ENCODE measurements at places on chromosomes 7 and 10.

DNA sequence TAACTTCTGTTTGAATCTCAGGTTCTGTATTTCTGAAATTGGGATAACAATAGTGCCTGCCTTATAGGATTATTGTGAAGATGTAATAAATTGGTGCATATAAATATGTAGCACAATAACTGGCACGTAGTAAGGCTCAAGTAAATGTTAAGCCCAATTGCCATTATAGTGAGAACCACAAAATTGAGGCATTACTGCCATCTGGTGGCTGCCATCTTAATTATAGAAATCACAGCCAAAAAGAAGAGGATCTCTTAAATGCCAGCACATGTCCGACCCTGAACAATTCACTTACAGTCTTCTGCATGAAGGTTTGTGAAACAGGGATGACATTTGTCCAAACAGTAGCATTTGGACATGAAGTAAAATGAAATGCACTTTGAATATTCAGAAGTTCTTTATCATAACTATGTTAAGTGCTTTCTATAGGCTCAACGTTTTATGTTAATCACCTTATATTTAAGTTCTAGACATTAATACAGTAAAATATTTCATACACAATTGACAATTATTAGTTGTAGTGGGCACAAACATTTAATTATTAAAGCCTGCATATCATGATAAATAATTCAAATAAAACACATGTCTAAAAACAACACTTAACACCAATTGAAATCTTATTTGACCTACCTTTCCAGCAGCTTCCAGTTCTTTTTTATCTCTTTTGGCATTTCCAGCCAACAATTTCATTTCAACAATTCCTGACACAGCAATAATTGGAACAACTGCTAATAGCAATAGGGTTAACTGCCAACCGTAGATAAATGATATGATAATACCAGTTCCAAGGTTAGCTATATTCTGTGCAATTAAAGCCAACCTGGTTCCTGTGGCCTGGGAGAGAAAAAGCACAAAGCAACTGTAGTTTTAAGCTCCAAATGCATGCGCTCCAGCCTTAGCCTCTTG is 58.5 kb downstream of the ABCB4 start:
- DNase-seq, result peak; percentile 36

- DNase-seq, result no peak
Measured at GRCh38 chr7:95433952-95434556, 774 bp downstream of the PON2 start.

DNA sequence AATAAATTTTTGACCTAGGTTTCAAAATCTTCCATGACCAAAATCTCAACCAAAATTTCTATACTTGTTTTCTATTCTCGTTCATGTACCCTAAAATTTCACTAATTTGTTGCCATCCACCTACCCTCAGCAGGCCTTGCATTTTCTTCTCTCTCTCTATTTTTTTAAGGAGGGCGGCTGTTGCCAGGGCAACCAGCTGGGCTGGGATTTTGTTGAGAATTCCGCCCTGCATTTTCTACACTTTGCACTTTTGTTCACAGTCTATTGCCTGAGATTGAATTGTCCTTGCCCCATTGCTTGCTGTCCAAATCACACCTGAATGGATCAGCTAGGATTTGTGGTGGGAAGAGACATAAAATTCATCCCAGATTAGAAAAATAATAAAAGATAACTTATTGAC is 657.5 kb upstream of the NRP1 start:
- no peak for DNase-seq

DNA sequence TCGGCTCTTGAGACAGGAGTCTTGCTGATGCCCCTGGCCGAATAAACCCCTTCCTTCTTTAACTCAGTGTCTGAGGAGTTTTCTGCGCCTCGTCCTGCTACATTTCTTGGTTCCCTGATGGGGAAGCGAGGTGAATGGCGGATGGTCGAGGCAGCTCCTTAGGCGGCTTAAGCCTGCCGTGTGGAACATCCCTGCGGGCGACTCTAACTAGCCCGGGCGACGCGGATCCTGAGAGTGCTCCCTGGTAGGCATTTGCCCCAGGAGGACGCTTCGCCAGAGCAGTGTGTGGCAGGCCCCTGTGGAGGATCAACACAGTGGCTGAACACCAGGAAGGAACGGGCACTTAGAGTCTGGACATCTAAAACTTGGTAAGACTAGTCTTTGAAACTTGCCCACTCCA is 12.0 kb upstream of the EPHB4 start:
- no peak for DNase-seq

DNA sequence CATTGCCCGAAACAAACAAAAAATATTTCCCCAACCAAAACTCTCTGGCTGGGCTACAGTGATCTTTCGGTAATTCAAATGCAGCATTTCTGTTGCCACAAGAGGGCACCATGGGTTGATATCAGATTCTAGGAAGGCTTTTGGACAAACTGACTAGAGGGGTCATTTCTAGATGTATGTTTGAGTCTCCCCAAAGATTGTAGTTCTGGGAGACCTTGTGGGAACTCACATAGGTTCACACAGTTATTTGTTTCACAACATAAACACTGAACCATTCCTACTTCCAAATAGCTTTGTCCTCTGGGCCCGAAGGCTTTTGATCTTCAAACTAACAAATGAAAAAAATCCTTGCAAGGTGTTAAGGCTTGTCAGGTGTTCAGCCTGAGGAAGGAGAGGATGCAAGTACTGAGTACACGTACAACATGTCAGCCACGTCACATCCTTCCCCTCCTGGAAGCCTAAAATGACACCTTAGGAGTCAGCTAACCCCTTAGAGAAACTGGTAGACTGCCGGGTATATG is 37.0 kb upstream of the IL15RA start:
- no peak for DNase-seq

GRCh38 chr7:132158166-132158565 is 418.1 kb downstream of the PLXNA4 start:
- no peak for DNase-seq

DNA sequence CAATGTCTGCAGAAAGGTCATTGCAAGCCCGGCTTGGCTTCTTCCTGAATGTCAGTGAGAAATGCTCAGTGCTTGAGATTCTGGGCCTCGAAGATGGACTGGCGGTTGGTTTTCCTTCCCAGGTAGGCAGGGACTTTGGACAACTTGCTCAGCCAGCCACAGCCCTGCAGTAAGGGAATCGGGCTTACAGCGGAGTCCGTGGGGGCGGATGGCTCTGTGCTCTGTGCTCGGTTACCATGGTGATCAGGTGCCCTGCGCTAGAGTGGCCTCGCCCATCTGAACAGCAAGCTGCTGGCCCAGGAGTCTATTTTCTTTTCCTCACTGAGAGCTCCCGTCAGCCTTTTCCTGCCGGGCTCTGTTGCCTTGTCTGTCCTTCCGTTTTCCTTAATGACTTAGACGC is 77.8 kb upstream of the SH2B2 start:
- DNase-seq, result no peak

GRCh38 chr7:4803397-4804241 is 28.2 kb downstream of the AP5Z1 start:
- DNase-seq, result no peak

GRCh38 chr10:6046773-6047611 is 15.2 kb downstream of the IL2RA start:
- no peak for DNase-seq

DNA sequence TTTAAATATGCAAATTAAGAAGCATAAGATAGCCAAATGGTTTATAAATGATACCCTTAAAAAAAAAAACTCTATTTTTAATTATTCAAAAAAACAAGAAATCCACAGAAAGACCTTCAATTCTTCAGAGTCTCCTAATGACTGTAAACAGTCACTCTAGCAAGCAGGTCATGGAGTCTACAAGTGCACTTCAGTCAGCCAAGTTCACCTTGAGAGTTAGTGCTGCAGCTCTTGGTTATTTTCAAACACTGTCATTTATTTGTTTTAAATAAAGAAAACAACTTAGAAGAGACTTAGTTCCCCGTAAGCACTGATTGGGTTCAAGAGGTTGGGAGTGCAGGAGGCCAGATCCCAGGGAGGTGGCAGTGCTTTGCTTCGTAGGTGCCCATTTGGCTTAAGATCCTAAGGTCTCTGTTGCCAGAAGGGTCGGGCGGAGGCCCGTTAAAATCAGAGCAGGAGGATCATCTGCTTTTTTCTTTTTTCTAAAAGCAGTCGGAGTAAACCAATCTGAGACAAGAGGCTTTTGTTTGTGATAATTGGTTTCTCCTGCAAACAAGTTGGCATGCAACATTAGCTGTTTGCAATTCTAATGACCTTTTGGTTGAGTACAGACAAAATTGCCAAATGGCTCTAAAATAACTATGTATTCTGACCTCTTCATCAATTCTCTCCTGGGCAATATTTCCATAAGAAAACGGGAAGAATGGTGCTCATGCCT is 86.4 kb upstream of the ELMO1 start:
- no peak for DNase-seq

DNA sequence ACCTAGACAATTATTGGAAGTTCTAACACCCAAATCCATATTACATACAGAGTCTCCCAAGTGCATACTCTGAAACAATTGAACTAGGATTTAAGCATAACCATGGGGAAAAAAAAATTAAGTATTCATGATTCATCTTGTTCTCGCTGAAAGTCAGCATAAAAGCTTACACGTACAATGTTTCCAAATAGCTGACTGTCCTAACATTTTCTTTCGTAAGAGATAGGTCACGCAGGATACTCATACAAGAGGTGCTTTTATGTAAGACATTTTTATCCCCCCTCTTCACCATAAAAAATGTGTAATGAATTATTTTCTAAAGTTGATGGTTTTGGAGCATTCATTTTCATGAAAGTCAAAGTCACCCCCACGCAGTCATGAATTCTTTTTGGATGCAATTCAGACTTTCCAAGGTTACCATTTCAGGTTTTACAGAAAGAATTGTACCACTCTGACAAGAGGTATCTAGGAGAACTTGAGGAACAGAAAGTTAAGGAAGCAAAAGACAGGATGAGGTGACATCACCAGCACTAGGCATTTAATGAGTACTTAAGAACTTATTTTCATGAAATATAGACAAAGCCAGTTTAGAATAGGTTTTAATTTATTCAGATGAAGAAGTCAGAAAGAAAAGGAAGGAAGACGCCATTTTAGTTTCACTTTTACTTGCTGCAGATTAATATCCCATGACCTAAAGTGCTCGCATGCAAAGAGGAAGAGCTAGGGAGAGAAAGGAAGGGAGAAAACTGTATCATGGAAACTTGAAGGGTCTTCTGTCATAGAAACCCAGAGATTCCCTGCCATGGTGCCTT is 55.8 kb downstream of the TMEM26 start:
- no peak for DNase-seq

- DNase-seq, result no peak
Measured at GRCh38 chr10:127157506-127158200, 38.7 kb downstream of the INSYN2A start.

DNA sequence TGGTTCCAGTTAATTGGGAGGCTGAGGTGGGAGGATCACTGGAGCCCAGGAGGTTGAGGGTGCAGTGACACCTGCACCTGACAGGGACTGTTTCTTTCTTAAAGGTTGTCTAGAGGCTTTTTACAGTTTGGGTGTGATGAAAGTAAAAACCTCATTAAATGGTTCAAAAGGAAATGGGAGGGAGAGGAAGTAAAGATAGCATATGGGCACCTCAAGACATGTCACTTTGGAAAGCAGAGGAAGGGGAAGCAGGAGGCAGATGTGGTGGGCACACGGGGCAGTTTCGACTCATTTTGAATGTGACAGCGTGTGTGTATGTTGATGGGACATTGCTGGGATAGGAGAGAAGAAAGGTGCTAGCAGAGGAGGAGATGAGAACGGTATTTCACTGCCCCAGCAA is 203.1 kb downstream of the MLLT10 start:
- no peak for DNase-seq

- DNase-seq, result no peak
Measured at GRCh38 chr10:32501906-32502305, 56.0 kb downstream of the CCDC7 start.

- DNase-seq, result no peak
Measured at GRCh38 chr10:44300666-44301649, 83.9 kb downstream of the CXCL12 start.

GRCh38 chr10:124674768-124675222 is 69.4 kb downstream of the FAM53B start:
- no peak for DNase-seq

- no peak for DNase-seq
Measured at GRCh38 chr10:80081801-80082750, 3.6 kb downstream of the TMEM254 start.
